T follicular helper cell (primary cell): ENCODE measurements at places on chromosomes 5 and 9.

DNA sequence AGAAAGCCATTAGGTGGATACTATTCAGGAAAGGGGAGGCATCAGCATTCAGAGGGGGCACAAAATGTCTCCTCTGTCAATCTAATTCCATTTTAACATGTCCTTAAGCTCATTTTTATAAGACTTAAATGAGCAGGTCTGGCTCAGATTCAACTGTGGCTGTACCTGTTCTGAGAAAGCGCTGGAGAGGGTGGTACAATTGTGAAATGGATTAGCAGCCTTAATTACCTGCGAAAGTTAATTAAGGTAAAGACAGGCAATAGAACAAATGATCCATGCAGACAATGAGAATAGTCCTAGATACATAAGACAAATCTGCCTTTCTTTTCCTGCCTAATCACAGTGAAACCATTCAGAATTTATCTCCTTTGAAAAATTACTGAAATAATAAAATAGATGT, 96.2 kb downstream of the TAF11L14 start:
- no peak for DNase-seq

- no peak for DNase-seq
Observed at GRCh38 chr5:119373449-119373858, 17.6 kb downstream of the TNFAIP8 start.

DNA sequence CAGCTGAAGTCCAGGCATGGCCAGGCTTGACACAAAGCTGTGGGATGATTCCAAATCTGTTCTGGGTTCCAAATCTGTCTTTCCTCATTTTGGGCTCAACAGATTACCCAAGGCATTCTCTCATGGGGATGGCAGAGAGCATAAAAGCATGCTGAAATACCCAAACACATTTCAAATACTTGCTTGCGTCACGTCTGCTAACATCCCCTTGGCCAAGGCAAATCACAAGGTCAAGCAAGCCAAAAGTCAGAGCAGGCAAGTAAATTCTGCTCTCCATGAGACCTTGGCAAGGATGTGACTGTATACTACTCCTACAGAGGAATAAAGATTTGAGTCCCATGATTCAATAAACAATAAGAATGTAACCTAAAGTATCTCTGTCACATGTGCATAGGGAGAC, 306.7 kb downstream of the EPB41L4A start:
- DNase-seq: no peak

DNA sequence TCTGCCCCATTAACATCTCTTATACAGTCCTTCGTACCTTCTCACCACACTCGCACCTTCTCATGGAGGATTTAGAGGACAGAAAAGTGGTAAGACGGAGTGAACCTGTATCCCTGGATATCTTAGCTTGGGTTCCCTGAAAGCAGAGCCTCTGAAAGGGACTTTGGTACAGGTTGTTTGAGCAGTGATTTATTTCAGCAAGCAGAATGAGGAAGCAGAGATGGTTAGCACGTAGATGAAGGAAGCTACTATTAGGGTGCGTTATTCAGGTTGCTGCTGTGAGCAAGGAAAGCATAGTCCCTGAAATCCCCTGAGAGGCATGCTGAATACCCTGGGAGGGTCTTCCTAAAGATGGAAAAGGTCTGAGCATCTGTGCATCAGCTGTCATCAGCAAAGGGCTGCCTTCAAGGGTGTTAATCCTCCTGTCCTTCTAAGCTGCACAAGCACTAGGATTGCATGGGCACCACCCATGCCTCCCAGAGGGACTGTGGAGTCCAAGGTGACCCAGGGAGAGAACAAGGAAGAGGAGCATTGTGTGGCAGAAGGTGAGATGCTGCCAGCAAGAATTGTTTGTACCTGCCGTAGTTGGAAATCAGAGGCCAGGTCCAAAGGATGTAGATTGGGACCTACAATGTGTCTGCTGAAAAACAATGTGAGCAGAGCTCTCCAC, 273.7 kb downstream of the RASEF start:
- DNase-seq: no peak

DNA sequence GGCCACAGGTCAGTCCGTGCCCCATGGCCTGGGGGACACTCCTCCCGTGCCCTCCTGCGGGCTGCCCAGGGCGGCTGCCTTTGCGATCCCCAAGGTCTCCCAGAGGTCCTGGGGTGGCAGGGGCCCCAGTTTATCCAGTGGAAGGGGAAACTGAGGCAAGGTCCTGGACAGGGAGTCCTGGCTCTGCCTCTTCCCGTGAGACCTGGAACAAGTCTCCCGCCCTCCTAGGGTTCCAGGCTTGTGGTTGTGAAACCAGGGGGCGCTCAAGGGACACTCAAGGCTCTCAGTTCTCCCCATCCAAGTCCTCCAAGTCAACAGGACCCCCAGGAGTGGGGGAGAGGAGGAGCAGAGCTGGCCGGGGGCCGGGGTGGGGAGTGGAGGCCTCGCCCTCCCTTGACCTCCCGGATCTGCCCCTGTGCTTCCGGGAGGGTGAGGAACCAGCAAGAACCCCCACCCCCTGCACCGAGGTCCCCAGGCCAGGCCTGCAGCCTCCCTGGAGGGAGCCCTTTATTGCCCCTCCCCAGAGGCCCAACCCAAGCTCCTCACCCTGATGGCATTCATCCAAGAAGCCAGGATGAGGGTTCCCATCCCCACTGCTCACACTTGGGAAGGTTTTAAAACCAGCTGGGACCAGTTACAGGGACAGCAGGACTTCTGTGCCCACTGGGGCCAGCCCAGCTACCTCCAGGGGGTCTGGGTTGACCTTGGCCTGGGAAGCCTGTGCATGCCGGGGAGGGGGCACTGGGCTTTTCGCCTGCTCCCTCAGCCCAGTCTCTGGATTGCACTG, 24.7 kb upstream of the TMEM250 start:
- DNase-seq: no peak

DNA sequence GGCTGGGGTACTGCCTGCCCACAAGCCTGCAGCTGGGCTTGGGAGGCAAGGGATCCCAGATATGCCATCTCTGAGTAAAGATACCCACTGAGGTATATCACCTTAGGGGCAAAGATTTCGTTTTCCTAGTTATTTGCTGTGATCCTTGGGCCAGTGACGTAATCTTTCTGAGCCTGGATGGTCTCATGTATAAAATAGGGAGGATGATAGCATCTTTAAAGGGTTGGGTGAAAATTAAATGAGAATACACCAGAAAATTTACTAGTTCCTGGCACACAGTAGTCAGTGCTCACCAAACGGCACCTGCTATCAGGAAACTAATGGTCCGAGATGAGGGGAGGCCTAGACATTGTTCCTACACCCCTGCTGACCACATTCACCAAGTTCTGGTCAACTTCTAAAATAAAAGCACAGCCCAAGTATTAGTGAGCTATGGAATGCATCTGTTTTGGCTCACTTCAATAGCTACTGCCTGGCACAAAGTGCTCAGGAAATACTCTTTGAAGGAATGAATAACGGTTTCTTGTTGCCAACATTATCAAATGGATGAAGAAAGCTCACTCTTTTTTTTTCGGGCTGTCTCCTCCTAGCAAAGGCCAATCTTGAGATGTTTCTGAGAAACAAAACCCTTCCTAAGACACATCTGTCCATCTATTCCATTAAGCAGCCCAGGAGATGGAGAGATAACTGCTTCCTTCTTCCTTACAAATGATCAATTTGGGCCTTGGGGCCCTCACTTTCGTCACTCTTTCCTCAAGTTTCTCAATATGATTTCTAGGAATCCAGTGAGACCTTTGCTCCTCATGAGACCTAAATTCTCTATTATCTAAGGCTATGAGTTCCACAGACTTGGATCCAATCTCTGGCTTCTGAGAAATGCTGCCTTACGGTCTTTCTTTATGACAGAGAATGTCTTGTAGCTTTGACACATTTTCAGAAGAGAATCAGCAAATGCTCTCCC, 98.2 kb downstream of the DPYSL3 start:
- no peak for DNase-seq

DNA sequence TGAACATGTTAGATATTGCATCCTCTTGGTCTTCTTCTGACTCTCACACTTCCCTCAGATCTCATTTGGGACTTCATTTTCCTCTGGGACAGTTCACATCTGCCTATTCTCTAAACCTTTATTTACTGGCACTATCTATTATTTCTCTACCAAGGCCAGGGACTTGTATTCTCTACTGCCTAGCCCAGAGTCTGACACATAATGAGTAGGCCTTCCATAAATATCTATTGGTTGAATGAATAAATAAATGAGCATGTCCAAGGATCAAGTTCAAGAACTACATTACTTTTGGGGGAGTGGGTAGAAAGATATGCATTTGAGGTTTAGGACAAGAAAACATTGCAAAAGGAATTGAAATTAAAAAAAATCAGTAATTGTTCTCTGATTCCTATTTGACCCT, 250.3 kb downstream of the TRIM32 start:
- DNase-seq: no peak

DNA sequence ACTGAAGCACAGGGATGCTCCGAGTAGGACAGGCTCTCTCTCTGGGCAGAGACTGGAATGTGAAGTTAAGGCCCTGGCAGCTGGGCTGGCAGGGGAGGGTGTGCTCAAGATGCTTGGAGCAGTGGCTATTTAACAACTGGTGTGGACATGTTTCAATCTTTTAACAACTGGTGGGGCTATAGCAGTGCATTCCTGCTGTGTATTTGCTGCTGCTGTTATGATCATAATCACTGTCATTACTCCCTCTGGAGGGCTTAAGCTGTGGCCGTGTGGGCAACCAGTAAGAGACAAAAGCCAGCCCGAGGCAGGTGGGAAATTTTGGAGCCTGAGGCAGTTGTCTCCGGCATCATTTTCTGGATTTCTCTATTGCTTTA, 33.3 kb upstream of the PTGS1 start:
- no peak for DNase-seq

DNA sequence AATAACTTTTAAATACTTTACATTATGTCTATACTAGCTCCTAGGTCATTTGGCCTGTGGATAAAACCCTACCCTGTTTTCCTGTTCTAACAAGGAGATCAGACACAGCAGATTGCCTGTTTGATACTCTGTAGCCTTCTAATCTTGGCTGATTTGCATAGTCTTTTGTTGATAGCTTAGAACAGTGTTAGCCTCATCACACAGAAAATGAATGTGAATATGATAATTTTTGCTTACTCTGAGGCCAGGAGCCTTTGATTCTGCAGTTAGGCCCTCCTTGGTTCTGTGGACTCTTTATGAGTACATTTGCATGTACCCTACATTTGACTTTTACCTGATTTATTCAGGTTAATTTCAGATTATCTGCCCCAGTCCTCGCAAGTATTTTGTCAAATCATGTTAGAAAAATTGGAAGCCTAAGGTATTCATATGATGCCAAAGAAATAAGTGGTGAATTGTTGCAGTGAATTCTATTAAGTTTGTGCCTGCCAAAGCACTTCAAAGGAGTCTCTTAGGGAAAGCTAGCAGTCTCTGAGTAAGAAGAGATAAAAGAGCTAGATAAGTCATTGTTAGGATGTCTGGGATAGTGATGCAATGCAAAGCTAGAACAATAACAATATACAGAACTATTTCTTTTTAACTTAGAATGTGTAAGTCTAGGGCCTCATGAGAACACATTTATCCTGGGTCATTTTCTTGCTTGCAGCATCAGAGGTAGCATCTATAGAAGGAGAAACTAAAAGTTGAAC, 56.4 kb downstream of the SCAMP1 start:
- DNase-seq: no peak

DNA sequence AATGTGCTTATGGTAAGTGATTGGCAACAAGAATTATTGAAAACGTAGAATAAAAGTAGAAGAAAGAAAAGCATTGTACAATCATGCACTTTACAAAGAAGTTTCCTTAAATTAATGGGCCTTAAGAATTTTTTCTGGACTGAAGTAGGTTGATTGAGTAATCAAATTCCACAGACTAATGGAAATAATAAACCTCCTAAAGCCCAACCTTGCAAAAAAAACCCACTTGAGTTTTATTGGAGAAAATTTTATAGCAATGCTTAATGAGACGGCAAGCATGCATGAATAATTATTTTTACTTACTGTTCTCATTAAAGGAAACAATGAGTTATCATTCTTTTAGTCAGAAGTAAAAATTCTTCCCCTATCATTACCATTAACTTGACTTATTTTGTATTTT, 676.1 kb upstream of the C9orf72 start:
- DNase-seq: no peak

- no peak for DNase-seq
Observed at GRCh38 chr5:176574297-176574591, 25.1 kb downstream of the CDHR2 start.

DNA sequence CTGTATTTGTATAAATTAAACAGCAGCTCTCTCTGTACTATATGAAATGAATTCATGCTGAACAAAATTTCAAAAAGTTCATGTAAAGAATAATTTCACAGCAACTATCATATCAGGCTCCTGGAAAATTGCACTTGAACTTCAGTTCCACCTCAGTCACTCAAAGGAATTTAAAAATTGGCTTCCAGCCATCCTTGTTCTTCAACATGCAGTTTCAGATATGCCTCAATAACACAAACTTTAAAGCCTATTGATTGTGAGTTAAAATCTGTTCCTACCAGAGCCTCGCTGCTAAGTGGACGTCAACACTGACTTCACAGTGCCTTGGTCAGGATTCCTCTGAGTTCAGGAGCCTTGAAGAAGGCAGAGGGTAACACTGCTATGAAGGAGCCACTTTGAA, 418.7 kb upstream of the WWC1 start:
- no peak for DNase-seq

DNA sequence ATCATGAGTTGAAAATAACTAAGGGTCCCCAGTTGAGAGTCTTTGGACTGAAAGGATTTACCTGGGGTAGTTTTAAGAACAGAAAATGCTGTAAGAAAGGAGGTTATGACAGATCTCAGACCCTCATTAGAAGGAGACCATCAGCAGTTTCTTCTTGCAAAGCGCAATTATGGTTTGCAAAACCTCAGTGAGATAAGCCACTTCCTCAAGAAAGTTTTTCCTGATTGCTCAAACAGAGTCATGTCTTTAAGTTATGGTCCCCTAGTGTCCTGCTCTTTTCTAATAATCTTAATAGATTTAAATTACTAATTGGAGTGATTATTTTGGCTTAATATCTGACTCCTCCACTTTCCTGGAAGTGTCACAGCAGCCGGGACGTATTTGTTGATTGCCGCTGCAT, 293.2 kb upstream of the KLF4 start:
- no peak for DNase-seq

DNA sequence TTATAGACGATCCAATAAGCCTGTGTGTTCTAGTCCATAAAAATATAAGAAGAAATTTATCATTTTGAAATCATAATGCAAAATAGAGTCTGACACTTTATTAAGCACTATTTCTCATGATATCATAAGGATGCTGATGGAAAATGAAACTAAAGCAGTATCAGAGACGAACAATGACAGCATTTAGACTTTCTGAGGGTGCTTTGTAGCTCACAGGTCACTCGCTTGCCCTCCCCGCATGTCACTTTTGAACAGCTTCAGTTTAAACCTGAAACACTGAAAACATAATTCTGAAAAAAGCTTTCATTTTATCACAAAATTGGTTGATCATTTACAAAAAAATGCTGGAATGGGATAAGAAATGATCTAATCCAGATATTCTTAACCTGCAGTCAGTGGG, 247.1 kb downstream of the EBF1 start:
- no peak for DNase-seq
